ENCODE measurements at places on chromosomes 4 and X.

DNA sequence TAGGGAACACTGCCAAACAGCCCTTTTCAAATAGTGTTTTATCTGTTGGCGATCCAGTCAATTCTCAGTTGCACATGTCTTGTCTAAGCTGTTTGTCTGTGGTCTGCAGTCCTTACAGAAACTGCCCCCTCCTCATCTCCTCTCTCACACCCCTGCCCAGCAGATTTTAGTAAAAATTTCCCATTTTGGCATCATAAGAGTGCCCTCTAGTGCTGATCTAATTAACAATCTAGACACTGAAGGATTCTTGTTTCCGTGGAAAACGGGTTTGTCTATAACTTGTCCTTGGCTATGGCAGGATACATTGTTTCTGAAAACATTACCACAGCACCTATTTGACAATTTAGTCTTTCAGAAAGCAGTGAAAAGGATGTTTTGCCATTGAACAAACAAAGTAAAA lies 227.2 kb upstream of the MBNL3 start:
- no peak for DNase-seq

DNA sequence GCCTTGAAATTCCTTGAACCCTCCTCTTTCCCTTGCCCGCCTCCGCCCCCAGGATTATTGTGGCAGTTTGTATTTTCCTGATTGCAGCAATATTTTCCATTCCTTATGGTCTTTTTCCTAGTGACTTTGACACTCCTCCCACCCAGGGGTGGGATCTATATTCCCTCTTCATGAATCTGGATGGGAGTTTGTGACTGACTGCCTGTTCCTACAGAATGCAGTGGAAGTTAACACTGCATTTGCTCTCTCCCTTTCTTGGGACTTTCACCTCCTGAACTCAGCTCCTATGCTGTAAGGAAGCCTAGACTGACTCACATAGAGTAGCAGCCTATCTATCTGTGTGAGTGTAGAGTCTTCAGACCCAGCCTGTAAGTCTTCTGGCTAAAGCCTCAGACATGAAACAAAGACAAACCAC lies 2.2 kb downstream of the FUNDC2 start:
- no peak for DNase-seq

- no peak for DNase-seq
These were observed 4.0 kb downstream of the LRPAP1 start for GRCh38 chr4:3527914-3528876.

DNA sequence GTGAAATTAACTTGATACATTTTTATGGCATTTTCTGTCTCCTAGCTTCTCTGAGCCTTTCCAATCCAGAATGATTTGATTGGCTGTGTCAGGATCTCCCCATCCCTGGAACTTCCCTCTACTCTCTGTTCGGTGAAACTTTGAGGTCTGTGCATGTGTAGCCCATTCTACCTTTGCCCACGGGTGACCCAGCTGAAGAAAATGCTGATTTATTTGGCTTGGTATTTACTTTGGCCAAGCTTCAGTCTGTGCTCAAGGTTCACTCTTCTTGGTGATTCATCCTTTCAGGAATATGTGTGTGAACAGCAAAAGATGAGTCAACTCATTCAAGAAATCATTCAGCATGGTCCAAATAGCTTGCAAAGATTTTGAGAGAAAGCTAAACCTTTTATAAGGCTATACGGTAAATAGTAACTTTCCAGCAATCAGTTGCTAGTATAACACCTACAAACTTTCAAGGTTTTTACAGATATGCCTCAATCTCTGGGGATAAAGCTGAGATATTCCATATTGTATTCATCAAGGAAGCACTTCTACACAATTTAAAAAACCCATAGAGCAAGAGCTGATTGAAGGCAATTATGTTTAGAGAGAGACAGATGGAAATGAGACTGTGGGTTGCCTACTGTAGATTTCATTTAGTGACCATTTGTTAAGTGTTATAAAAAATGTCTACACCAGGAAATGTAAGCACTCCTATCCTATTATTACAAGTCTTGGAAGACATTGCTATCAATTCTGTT lies 233.9 kb upstream of the CXXC4 start:
- no peak for DNase-seq

DNA sequence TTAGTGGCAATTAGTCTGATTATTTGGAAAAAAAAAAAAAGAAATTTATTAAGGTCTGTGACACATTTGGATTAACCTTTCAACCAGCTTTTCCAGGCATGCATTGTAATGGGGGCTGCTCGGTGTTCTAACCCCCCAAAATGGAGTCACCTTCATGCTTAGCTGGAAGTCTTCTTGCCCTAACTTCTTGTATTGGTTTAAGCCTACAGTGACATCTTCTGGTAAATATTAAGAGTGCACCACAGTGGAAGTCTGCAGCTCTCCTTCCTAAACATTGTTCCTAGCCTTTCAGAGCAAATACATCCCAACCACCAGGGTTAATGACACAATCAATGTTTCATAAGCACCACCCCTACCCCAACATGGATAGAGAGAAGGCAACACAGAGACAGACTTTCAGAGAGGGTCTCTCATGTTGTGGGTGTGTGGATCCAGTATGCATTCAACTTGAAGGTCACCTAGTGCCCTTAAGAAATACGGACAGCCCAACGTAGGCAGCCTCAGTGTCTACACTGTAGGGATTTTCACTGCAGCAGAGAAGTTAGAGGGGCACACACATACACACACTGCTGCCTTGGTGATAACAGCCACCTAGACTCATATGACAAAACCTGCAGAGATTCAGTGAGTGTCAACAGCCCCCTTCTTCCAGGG lies 142.9 kb upstream of the MBNL3 start:
- DNase-seq: no peak

GRCh38 chr4:112001041-112001440 lies 144.2 kb upstream of the FAM241A start:
- no peak for DNase-seq

DNA sequence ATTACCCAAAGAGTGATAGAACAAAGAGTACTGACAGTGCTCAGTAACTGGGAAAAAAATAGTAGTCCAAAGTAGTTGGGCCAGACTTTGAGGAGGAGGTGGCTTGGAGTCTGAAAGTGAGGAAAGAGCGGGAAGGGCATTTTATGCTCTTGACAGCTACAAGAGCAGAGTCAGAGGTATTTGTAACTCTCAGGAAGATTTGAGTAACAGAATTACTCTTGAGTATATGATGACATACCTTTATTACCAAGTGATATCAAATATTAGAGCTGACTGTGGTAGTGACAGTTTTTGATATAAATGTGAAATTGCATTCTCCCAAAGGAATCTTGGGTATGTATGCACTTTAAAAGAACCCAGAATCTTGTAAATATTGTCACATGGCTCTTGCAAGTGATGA lies 2.2 kb downstream of the SLAIN2 start:
- DNase-seq: no peak

DNA sequence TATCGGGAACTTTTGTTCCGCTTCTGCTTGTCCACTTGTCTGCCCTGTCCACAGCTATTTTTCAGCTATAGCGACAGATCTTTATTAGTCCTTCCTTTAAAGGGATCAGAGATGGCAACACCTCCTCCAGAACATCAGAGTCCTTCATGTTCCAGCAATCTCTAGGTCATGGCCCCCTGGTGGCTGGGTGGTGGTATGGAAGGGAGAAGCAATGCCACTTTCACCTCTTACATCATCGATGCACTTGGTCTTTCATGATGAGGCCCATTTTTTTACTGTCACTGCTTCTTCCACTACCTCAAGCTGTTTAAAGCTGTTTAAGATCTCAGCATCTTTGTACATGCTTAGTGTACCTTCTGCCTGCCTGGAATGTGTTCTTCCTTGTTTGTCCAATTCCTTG lies 106.7 kb downstream of the ARHGAP6 start:
- peak; percentile 4 for DNase-seq

DNA sequence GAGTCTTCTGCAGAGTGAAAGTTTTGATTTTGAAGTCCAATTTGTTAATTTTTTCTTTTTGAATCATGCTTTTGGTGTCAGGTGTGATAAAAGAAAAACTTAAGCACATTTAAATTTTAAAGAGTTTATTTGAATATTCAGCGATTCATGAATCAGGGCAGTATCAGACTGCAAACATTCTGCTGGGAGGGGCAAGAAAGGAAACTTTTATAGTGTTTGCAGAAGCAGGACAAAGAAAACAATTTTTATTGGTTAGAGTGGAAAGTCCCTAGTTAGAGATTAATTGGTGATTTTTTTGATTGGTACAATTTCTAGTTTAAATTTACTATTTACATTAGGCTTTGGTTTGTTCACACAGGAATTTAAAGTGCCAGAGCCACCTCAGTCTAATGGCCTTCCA lies 1.5 kb upstream of the DIPK2B start:
- DNase-seq: no peak

- no peak for DNase-seq
These were observed 8.5 kb downstream of the EVC start for GRCh38 chr4:5719350-5720055.

- no peak for DNase-seq
These were observed 36.0 kb downstream of the GAB3 start for GRCh38 chrX:154714925-154715324.

- DNase-seq: no peak
These were observed 106.9 kb upstream of the ACSL4 start for GRCh38 chrX:109839694-109840567.

DNA sequence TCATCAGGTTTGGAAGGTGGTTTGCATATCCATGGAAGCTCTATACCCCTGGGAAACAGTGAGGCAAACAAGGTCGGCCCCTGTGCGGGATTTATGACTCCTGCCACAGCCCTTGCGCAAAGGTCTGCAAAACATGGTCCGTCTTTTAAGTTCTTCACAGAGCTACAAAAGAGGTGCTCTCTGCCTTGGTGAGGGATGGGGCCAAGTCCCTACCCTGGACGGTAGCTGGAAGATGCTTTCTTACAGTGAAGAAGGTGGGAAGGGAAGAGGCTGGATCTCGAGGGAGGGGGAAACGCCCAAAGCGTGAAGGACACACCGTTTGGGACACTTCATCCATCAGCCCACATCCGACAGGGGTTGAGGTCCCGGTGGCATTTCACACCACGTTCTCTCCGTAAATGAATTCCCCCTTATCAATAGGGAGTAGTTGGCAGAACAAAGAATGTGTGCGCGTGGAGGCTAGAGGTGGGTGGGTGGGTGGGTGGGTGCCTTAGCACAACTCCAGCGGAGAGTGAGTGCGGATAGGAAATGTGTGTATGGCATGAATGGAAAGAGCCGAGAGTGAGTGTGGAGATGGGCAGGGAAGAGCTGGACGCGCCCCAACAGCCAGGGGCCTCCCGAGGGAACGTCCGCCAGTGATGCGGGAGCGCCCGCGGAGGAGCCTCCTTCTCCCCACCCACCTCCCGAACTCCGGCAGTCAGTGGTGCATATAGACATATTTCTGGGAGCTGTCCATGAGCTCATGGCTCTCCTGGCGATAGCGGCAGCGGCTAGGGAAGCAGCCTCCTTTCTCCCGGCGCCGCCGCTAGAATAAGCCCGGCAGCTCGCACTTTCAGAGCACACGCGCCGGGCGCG lies 68.3 kb downstream of the LARP7 start:
- no peak for DNase-seq
